ENCODE measurements at places on chromosomes 16 and 17.

GRCh38 chr16:56999409-57000270, 10.3 kb downstream of the NLRC5 start:
- DNase-seq: no peak

- no peak for DNase-seq
Observed at GRCh38 chr16:81808933-81809480, 29.9 kb downstream of the PLCG2 start.

- peak; percentile 80 for DNase-seq
Observed at GRCh38 chr17:78127239-78127887, 1.2 kb downstream of the TMC6 start.

GRCh38 chr16:19700319-19700781, 17.7 kb downstream of the KNOP1 start:
- DNase-seq: no peak

- no peak for DNase-seq
Observed at GRCh38 chr17:27975146-27976011, 67.1 kb upstream of the NLK start.

- peak; percentile 77 for DNase-seq
Observed at GRCh38 chr17:48625495-48626244, 488 bp downstream of the HOXB9 start.

- no peak for DNase-seq
Observed at GRCh38 chr16:88048985-88049384, 97.8 kb downstream of the BANP start.

- DNase-seq: no peak
Observed at GRCh38 chr16:10390330-10390729, 4.5 kb downstream of the ATF7IP2 start.

DNA sequence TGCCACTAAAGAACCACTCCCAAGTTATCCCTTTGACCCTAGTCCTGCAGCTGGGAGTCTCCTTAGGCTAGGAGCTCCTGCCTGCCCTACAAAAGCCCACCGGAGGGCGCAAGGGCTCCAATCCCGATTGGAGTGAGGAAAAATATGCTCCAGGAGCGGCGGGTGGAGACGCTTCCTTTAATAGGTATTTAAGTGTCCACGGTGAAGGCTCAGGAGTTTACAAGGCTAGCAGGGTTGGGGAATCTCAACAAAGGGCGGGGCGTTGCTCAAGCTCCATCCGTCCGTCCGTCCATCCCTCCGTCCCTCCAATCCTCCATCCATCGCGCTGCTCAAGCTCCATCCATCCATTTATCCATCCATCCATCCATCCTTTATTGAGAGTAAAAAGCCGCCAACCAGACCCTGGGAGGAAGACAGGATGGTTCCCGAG, 556 bp upstream of the SPNS1 start:
- DNase-seq: peak; percentile 70

- DNase-seq: peak; percentile 39
Observed at GRCh38 chr17:49435671-49436029, 21.0 kb upstream of the PHB1 start.

DNA sequence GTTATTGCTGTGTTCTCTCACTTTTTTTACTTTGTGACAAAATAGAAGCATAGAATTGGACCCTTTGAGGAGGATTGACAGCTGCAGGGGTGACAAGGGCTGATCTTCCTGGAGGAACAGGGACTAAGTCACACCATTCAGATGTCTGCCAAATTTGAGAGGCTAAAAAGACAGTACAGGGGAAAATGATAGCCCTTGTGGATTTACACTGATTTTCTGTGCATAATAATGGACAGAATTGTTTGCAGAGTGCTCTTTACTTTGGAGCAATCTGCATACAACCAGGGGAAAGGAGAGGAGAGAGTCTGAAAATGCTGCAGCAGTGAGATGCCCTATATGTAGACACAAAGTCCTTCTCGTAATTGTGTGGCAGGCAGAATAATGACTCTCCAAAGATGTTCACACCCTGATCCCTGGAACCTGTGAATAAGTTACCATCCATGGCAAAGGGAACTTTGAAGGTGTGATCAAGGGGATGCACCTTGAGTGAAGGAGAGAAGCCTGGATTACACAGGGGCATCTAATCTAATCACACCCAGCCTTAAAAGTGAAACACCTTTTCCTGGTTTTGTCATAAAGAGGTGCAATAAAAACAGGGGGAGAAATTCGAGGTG, 221.4 kb upstream of the CPHXL start:
- no peak for DNase-seq

DNA sequence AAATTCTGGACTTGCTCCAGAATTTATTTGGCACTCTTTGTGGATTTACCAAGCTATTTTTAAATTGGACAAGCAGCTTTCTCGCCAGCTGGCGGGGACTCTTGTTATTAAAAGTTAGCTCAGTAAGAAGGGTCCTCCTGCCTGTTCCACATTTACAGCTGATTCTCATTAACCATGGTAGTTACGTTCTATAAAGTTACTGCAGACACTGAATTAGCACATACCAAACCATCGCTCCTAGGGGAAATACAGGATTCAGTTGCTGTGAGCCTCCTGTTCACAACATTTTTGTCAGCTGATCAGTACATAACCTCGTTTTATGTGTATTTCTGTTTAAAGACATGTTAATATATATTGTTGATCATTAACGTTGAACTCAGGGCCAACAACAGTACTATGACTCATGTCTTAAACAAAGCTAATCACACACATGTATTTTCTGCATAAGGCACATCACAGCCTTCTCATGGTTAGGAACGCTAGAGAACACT, 4.2 kb downstream of the LDAF1 start:
- no peak for DNase-seq

DNA sequence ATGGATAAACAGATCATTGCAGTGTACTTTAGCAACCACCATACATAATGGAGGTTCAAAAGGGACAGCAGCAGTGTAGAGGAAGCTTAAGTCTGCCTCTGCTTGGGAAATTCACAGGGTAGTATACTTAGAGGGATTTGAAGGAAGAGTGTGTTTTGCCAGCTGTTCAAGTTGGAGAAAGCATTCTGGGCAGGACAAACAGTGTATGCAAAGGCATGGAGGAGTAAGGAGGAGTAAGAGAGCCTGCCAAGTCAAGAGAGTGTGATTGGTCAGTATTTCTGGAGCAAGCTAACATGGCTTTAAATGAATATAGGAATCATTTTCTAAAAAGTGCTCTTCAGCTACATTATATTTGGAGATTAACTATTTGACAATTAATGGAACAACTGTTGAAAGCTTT, 22.9 kb upstream of the PHAF1 start:
- DNase-seq: no peak

GRCh38 chr16:54724346-54724925, 206.2 kb upstream of the IRX5 start:
- no peak for DNase-seq

GRCh38 chr16:1167276-1168107, 14.6 kb downstream of the CACNA1H start:
- DNase-seq: no peak

- no peak for DNase-seq
Observed at GRCh38 chr17:74387365-74388218, 20.3 kb downstream of the GPR142 start.

- DNase-seq: no peak
Observed at GRCh38 chr16:27408602-27409031, 6.6 kb downstream of the IL21R start.

- no peak for DNase-seq
Observed at GRCh38 chr16:57049678-57050077, 42.7 kb upstream of the CPNE2 start.

DNA sequence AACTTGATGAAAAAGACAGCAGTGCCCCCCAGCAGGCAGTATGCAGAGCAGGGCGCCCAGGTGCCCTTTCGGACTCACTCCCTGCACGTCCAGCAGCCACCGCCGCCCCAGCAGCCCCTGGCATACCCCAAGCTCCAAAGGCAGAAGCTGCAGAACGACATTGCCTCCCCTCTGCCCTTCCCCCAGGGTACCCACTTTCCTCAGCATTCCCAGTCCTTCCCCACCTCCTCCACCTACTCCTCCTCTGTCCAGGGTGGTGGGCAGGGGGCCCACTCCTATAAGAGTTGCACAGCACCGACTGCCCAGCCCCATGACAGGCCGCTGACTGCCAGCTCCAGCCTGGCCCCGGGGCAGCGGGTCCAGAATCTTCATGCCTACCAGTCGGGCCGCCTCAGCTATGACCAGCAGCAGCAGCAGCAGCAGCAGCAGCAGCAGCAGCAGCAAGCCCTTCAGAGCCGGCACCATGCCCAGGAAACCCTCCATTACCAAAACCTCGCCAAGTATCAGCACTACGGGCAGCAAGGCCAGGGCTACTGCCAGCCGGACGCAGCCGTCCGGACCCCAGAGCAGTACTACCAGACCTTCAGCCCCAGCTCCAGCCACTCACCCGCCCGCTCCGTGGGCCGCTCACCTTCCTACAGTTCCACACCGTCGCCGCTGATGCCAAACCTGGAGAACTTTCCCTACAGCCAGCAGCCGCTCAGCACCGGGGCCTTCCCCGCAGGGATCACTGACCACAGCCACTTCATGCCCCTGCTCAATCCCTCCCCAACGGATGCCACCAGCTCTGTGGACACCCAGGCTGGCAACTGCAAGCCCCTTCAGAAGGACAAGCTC, 43.2 kb downstream of the SREBF1 start:
- DNase-seq: no peak

DNA sequence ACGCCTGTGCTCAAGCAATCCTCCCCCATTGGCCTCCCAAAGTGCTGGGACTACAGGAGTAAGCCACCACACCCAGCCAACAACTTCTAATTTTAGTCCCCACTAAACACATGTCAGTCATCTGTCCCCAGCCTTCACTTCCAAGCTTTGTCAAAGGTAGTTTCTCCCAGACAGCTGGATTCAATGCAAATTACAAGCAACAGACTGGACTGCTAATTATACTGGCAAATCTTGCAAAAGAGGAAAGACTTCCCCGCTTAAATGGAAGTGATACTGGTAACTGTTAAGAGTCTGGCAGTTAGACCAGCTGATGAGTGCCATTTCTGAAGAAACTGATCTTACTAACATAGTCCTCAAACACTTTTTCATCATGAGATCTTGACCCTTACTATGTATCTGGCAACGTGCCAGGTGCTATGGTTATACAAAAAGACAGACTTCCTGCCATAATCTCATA, 8.2 kb upstream of the GGA2 start:
- DNase-seq: no peak

GRCh38 chr16:49833085-49833484, 22.8 kb downstream of the ZNF423 start:
- DNase-seq: no peak

- no peak for DNase-seq
Observed at GRCh38 chr16:52549011-52549692, 2.2 kb upstream of the TOX3 start.

DNA sequence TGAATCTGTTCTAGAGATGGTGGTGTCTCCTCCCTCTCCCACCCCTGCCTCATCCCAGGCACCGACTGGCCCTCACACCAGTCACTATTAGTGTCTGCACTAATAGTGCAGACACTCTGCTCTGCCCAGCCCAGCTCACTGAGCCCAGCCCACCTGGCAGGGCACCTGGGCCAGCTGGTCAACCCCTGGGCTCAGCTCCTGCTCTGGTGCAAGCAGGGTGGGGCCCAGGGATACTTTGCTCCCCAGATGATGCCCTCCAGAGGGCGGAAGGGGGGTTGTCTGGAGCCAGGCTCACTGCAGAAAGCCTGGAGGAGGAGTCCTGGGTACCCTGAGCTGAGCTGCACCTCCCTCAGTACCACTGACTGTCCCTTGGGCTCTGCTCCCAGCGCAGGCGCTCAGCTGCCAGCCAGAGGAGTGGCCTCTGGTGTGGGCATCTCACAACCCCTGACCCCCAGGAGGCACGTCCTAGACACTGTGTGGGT, 14.5 kb downstream of the RAB11FIP4 start:
- DNase-seq: no peak

DNA sequence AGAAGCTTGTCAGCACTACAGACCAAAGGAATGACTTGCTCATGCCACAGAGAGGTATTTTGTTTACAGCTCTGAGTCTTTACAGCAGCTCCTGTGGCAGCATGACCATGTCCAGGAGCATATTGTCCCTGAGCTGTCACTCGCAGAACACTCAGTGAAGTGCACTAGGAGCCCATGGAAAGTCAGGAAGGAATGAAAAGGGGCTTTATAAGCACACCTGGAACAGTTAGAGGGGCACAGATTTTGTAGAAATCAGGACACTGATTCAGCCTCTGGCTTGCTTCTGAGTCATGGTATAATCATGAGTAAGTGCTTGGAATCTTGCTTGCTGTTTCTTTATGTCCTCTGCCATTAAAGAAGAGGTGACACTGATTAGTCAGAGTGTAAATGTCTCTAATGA, 41.0 kb downstream of the TADA2A start:
- DNase-seq: no peak

DNA sequence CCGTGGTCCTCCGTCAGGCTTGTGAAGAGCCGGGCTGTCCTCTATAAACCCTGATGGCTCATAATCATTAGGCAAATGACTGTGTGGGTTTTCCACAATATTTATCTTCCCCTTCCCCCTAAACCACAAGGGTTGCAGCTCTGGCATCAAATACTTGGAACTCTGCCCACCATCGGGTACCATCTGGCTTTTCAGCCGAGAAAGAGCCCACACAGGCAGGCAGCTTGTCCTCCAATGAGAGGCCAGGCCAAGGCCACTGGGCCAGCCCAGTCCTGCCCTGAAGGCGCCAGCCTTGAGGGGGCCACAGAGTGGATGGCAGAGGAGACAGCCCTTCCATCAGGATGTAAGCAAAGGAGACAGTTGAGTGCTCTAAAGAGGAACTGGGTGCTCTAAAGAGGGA, 31.8 kb upstream of the NAT9 start:
- no peak for DNase-seq

GRCh38 chr16:48409839-48410632, 24.8 kb upstream of the SIAH1 start:
- DNase-seq: no peak

GRCh38 chr17:19569785-19570543, 36.3 kb downstream of the SLC47A1 start:
- no peak for DNase-seq

DNA sequence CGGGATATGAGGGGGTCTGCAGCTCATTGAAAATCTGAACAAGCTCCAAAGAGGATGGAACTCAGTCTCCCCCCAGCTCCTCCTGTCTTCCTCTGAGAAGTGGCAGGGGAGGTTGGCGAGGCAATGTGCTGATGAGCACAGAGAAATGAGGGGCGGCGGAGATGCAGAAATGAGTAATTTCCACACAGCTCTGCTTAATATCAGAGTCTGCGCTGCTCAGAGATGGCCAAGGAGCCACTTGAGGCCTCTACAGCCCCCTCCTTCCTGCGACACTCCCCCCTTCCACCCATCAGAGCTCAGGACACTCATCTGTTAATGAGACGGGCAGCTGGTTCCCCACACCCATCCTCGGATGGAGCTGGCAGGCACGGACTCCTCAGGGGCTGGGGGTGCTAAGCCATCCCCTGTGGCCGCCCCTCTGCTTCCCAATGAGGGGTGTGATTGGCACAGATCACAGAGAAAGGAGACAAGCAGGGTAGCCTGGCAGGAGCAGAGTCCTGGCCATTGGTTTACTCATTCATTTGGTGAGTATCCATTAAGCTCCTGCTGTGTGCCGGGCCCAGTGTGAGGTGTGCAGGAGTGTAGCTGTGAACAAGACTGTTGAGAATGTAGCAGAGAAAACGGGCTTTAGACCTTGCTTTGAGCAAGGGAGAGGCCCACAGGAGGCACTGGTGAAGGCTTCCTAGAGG, 12.7 kb upstream of the CRHR1 start:
- DNase-seq: no peak

Data from activated CD8-positive, alpha-beta memory T cell treated with anti-CD3 and anti-CD28 coated beads, Interleukin-2, amount 50 U/mL, for 48 hours (primary cell).